Renal cortex interstitium (tissue), 15 donors: ENCODE measurements at places on chromosomes 1 and 21.

DNA sequence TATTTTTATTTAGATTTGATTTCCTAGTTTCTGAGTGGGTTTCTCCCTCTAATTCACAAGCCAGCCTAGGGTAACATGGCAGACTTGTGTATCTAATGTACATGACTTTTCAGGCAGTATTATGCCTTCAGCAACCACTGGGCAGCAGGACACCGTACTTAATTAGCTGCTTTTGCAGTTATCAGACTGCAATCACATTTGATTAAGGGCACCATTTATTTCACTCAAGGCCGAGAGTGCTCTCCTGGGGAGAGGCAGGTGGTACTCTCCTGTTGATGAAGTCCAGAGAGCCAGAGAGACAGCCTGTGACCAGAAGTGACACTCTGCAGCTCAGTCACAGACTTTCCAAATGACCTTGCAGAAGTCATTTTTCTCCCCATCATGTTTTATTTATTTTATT is 18.7 kb downstream of the CYYR1 start:
- DNase-seq: no peak

- no peak for DNase-seq
Observed at GRCh38 chr1:158053276-158053675, 59.8 kb downstream of the KIRREL1 start.

GRCh38 chr1:47175227-47175934 is 14.5 kb downstream of the PDZK1IP1 start:
- no peak for DNase-seq

GRCh38 chr1:175313672-175314225 is 121.2 kb upstream of the KIAA0040 start:
- DNase-seq: no peak

DNA sequence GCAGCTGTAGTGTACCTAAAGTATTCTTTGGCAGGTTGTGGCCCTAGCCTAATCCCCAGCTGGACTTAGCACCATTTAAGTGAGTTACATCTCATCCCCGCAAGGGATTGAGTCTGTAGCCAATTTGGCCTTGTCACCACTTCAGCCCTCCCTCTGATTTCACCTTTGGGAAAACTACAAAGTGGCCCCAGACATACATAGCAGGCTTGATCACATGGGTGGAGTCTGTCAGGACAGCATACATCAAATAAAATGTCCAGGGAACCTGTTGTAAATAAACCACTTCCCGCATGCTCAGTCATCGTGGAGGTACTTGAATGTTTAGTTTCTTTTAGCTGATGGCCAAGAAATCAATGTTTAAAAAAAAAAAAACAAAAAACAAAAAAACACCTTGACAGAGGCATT is 142.5 kb downstream of the DHRS3 start:
- no peak for DNase-seq

DNA sequence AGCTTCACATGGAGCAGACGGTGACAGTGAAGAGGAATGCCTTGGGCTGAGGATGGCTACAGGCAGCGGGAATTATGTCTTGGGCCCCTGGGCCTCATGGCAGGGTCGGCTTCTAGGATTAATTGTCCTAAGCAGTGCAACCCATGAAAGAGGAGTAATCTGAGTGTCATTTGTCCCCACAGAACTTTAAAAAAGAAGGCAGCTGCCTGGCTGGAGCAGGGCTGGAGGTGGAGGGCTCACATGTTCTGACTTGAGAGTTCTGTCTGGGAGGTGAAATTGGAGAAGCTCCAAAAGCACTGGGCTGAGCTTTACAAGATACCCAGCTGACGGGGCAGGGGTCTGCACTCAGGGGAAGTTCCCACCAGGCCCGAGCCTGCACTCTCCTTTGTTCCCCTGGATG is 22.6 kb downstream of the CACNA1S start:
- DNase-seq: no peak

DNA sequence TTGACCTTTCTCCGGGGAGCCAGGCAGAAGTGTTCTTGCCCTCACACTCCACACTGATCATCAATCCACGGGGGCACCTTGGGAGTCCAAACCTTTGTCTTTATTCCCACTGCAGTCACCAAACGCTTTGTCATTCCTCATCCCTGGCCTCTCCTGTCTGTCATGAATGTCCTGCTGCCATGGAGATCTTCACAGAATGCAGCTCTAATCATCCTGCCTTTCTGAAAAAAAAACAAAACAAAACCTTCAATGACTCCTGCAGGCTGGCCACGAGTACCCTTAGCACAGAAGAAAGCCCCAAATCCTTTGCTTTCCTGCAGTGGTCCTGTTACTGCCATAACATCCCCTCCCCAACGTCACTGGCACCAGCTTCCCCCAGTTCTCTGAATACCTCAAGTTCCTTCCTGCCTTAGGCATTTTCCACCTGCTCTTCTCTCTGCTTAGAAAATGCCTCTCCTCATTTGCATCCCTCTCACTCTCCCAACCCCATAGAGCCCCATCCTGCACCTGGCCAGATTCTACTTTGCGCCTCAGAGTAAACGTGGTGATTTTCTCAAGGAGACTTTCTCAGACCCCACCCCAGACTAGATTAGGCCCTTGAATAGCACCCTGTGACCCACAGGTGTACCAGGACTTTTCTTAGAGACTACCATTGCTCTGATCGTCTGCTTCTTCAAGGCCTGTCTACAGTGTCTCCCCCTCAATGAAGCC is 131.2 kb downstream of the AK5 start:
- DNase-seq: no peak

- no peak for DNase-seq
Observed at GRCh38 chr1:223716302-223716862, 4.0 kb downstream of the CAPN2 start.

GRCh38 chr1:2168535-2168934 is 26.0 kb downstream of the FAAP20 start:
- DNase-seq: no peak

GRCh38 chr1:160191756-160192155 is 1.4 kb downstream of the CASQ1 start:
- no peak for DNase-seq

- no peak for DNase-seq
Observed at GRCh38 chr1:24286246-24287010, 32.7 kb upstream of the GRHL3 start.

- no peak for DNase-seq
Observed at GRCh38 chr1:150259217-150259616, 1.6 kb downstream of the CA14 start.

- no peak for DNase-seq
Observed at GRCh38 chr1:51850420-51851223, 27.9 kb downstream of the NRDC start.

- DNase-seq: no peak
Observed at GRCh38 chr1:219266524-219266923, 92.8 kb downstream of the LYPLAL1 start.

DNA sequence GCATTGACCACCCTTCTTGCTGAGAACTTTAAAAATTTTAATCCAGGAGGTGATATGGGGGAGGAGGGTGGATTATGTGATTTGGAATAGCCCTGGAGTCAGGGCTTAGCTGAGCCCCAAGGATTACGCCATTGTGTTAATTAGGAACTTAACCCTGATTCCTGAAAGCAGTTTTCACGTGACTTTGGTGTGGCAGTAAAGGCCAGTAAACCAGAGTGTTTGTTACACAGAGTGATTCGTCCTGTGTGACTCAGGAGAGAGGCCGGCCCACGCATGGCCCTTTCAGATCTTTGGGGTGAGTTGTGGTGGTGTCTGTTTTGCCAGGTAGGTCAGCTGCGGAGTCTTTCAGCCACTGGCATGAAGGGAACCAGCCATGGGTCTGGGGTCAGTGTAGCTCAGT is 107.6 kb downstream of the NOS1AP start:
- DNase-seq: no peak

GRCh38 chr1:229146647-229147046 is 124.3 kb upstream of the RAB4A start:
- DNase-seq: no peak

GRCh38 chr21:44927587-44928461 is 7.1 kb upstream of the ITGB2 start:
- no peak for DNase-seq

- DNase-seq: no peak
Observed at GRCh38 chr1:205210756-205211168, 740 bp downstream of the DSTYK start.
